Activated CD4-positive, alpha-beta T cell treated with anti-CD3 and anti-CD28 coated beads, Interleukin-2, Interleukin-4, amounts not matched to agents 100 ng/mL and 50 ng/mL, durations not matched to agents 16 hours and 8 hours (primary cell): ENCODE measurements at places on chromosomes 3 and 15.
A peak's percentile ranks its signal among the peaks of the same experiment; 100 is the strongest.

- DNase-seq: peak; percentile 77
Measured at GRCh38 chr15:90407871-90408317, 19.9 kb downstream of the IQGAP1 start.

- DNase-seq: no peak
Measured at GRCh38 chr15:36729418-36729817, 150.0 kb downstream of the CDIN1 start.

GRCh38 chr3:152269056-152269830 lies 514 bp downstream of the MBNL1 start:
- DNase-seq: no peak

DNA sequence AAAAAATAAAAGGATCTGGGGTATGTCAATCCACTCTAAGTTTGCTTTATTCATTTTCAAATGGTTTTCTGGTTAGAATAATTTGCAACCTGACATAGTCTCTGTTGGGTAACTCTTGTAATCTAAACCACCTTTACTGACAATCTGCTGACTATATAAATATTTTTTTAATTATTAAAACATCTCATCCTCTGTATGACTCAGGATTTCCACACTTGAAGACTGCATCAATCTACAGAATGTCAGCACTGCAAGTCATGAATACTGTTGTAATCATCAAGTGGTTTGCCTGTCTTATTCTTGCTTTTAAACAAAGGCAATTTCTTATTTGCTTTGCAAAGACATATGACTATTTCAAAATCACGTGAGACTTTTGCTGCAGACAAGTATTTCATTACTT lies 42.1 kb downstream of the VGLL3 start:
- DNase-seq: no peak

- no peak for DNase-seq
Measured at GRCh38 chr3:115113367-115113766, 33.7 kb downstream of the ZBTB20 start.

DNA sequence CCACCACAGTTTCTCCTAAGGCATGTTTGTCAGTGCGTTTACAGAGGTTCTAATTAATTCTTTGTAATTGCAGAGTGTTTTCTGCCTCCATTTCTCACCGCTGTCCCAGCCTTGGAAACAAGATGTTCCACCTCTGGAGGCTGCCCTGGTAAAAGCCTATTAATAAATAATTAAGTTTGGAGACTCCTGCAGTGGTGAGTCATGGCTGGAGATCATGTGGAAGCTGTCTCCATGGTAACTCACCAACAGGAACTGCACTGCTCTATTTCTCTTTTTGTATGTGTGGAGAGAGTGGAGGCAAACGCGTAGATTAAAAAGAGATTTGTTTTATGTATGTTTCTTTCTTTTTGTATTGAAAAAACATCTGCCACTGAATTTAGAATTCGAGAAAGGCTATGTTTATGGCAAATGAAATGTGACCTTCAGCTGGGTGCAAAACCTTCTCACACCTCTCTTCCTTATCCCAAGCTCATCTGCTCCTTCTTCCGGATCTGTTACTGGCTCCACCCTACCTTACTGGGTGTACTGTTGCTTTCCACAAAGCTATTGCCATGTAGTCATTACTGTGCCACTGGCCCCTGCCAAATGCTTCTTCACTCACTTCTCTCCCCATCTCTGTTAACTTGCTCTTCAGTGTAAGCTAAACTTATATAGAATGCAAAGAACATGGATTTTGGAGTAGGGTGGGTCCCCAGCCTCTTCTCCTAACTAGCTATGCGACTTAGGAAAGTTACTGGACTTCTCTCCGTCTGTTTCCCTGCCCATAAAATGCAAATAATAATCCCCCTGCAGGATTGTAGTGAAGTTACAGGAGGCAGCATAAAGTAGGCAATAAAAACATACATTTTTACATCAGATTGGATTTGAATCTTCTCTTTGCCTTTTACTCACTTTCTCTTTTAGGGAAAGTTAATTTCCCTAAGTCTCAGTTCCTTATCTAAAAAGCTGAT lies 778.5 kb downstream of the NTRK3 start:
- no peak for DNase-seq

GRCh38 chr3:152964911-152965609 lies 130.1 kb downstream of the P2RY1 start:
- no peak for DNase-seq

GRCh38 chr15:90901175-90902039 lies 1.7 kb upstream of the MAN2A2 start:
- no peak for DNase-seq

GRCh38 chr3:176814285-176814684 lies 383.0 kb downstream of the TBL1XR1 start:
- DNase-seq: peak; percentile 27
